Right ventricle myocardium superior (tissue), 1 donor: ENCODE measurements at places on chromosomes 11 and 22.

GRCh38 chr22:30205281-30206115, 41.1 kb downstream of the LIF start:
- DNase-seq = peak; percentile 69

DNA sequence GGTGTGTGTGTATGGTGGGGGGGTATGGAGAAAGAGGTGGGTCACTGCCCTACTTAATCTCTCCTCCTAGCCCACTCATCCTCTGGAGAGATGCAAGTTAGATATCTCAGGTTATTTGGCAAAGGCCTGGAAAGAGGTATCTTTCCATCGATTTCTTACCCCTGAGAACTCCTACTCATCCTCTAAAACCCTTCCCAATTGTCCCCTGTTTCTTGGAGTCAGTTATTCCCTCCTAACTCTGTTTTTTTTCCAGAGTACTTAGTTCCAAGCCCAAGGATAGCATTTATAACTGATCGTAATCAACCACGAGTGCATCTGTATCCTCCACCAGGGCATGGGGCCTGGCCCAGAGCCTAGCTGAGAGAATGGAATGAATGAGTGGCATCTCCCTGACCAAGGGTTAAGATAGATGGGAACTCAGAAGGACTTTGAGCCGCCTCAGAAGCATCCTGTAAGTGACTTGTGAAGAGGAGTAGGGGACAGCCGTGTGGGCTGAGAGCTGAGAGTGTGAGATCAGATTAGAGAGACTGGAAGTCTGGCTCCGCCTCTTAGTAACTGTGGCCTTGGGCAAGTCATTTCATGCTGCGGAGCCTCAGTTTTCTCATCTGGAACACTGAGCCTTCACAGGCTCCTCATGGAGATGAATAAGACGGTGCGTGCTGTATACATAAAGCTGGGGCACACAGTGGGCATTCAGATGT, 16.2 kb downstream of the CD6 start:
- no peak for DNase-seq

DNA sequence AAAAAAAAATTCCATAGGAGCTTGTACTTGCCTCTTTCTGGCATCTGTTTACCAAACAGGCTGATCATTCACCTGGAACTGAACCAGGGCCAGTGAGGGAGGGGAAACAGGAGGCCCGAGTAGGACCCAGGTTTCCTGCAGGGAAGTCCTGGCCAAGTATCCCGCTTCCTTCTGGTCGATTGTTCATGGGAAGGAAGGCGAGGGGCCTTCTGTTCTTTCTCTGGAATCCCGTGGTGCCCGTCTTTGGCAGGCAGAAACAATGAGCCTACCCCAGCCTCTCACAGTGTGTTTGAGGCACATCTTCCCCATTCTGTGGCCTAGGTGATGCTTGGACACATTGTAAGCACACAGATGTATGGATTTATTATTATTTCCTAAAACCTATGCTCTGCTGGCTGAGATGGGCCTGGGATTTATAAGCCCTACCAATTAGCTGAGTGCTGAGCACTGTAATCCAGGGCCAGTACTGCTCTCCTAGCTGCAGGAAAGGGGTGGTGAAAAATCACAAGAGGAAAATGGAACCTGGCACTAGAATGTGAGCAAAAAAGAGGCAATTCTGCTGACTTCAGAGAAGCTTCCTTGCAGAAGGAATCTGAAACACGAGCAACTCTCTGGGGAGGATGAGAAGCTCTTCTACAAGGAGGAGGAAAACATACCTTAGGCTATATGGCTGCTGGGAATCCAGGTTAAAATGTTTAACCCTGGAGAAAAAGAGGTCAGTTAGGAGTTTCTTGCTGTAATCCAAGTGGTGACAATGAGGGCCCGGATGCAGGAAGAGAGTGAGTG, 53.5 kb downstream of the PRR5L start:
- no peak for DNase-seq

DNA sequence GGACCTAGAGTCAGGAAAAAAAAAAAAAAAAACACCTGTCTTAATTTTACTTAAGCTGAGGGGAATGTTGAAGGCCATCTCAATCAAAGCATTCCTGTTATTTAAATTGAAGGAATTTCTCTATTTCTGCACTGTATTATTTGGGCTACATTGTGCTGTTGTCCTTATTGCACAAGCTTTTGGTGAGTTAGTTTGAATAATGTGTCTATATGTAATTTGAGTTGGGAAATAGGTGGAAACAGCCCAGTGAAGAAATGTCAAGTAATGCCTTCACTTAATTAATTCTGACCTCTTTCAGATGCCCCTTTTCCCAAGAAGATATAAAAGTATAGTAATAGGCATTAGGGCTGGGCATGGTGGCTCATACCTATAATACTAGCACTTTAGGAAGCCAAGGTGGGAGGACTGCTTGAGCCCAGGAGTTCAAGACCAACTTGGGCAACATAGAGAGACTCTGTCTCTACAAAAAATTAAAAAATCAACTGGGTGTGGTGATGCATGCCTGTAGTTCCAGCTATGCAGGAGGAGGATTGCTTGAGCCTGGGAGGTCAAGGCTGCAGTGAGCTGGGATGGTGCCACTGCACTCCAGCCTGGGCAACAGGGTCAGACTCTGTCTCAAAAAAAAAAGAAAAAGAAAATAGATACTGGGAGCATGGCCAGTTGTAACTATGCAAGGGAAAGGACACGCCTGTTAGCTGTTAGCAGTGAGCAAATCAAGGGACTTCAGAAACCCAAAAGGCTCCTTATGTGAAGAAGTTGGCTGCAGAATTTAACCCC, 34.9 kb downstream of the OR10A6 start:
- DNase-seq = no peak

GRCh38 chr22:42459287-42460063, 27.3 kb upstream of the NFAM1 start:
- DNase-seq = no peak

DNA sequence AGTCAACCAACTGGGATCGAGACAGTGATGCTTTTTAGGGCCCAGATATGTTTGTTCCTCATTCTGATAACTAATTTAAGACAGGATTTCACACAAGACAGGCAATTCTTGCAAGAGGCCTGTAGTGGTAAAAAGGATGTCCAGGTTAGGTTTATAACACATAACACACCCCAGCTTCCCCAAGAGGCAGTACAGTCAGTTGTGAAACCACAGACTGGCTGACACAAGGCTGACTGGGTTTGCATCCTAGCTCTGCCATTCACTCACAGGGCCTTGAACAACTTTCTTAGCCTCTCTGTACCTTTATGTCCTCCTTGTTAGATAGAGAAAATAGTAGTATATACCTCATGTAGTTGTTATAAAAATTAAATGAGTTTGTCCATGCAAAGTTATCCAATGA, 55.0 kb upstream of the PTH start:
- DNase-seq = no peak

GRCh38 chr22:20433191-20433590, 4.4 kb downstream of the SCARF2 start:
- DNase-seq = no peak

- no peak for DNase-seq
Measured at GRCh38 chr11:61480994-61481335, 27.6 kb upstream of the LRRC10B start.

GRCh38 chr11:78497293-78497692, 77.4 kb downstream of the NARS2 start:
- no peak for DNase-seq

GRCh38 chr11:78828676-78829075, 254.0 kb upstream of the NARS2 start:
- no peak for DNase-seq

GRCh38 chr11:120432056-120433018, 79.2 kb upstream of the GRIK4 start:
- DNase-seq = no peak

DNA sequence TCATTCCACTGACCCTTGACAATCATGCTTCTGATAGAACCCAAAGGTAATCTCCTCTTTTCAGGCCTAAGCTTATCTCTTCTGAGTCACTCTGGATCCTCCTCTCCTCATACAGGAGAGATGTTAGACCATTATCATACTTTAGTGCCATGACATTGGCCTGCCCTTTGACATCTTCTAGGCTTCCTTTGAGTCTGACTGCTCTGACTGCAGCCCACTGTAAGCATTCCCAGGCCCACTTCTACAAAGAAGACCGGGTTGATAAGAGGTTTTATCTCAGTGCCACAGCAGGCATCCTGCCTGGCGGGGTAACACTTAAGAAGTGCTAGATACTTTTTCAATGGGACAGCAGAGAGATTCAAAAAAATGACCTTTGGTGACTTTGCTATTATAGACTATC, 438.0 kb downstream of the KCNA4 start:
- DNase-seq = no peak

DNA sequence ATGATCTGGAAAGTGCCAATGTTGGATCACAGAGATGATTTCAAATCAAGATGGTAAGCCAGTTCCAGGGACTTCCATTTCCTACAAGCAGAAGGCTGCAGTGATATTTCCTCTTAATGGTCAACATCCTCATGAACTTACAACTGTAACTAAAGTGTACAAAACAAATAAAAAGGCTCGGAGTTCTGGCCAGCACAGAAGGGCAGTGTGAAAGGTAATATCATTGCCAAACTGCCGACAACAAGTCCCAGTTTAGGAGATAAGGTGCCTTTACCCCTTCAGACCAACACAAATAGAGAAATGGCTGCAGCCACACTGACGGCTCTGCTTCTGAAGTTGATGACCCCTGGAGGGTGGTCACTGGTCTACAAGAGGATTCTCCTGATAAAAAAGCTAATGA, 91.1 kb downstream of the ETS1 start:
- DNase-seq = no peak
